Smooth muscle cell of bladder (primary cell): ENCODE measurements at places on chromosomes 13 and 19. TPM values are rescaled to one million over a fixed set of nuclear protein-coding genes. Genes with fewer than 3 reads are reported as not detected.

Gene ZNF823
- 3.1 and 4.3 TPM in 2 replicates for total RNA-seq

Gene ZNF506
- 9.5 and 9.7 TPM in 2 replicates for total RNA-seq

Gene FAM216B
- 0.09 and 0.14 TPM in 2 replicates for total RNA-seq

Gene HIPK4
- 0.14 and 0.18 TPM in 2 replicates for total RNA-seq

Gene FOSB
- 0.57 and 2.7 TPM in 2 replicates for total RNA-seq

Gene MYDGF
- 353 and 419 TPM in 2 replicates for total RNA-seq

Gene ICAM5
- total RNA-seq, result 1.3 TPM in 2 replicates

Gene ZNF180
- 5.7 and 7.1 TPM in 2 replicates for total RNA-seq

Gene RNF17
- 0.14 TPM in 1 of 2 replicates, not detected in the other for total RNA-seq

Gene F7
- not detected in 2 replicates for total RNA-seq

Gene LRRC8E
- 6.0 and 6.3 TPM in 2 replicates for total RNA-seq

Gene GTF2F1
- 68.9 and 78.9 TPM in 2 replicates for total RNA-seq

Gene CACNG7
- total RNA-seq, result 1.3 and 1.6 TPM in 2 replicates

Gene LILRB1
- total RNA-seq, result not detected in 2 replicates

Gene LILRA1
- total RNA-seq, result not detected in 2 replicates

Gene SLC10A2
- total RNA-seq, result not detected in 2 replicates

Gene CLEC17A
- total RNA-seq, result 0.28 TPM in 1 of 2 replicates, not detected in the other

Gene KLF2
- total RNA-seq, result 1.00 and 1.9 TPM in 2 replicates

Gene FAM124A
- 1.3 and 1.7 TPM in 2 replicates for total RNA-seq

Gene SAMD4B
- total RNA-seq, result 18.9 and 27.7 TPM in 2 replicates

Gene ZNF763
- total RNA-seq, result 1.3 and 2.3 TPM in 2 replicates

Gene WDR88
- not detected in 2 replicates for total RNA-seq

Gene TBC1D4
- 11.8 and 12.3 TPM in 2 replicates for total RNA-seq

Gene LMTK3
- 0.09 and 0.14 TPM in 2 replicates for total RNA-seq

Gene ZNF625
- total RNA-seq, result 12.5 and 13.8 TPM in 2 replicates

Gene FGF14
- 0.14 and 1.4 TPM in 2 replicates for total RNA-seq

Gene JAK3
- 1.00 and 2.3 TPM in 2 replicates for total RNA-seq

Gene SIGLEC7
- 0.09 TPM in 1 of 2 replicates, not detected in the other for total RNA-seq

Gene MEDAG
- 18.6 and 50.7 TPM in 2 replicates for total RNA-seq

Gene C1QTNF9
- not detected in 2 replicates for total RNA-seq

Gene ZNF260
- 8.4 and 11.9 TPM in 2 replicates for total RNA-seq

Gene ZSCAN1
- total RNA-seq, result not detected in 2 replicates

Gene CGB2
- not detected in 2 replicates for total RNA-seq

Gene DUS3L
- 19.5 and 28.3 TPM in 2 replicates for total RNA-seq

Gene MAN2B1
- 20.9 and 24.9 TPM in 2 replicates for total RNA-seq

Gene RAB20
- total RNA-seq, result 12.7 and 15.2 TPM in 2 replicates

Gene SERPINE3
- not detected in 2 replicates for total RNA-seq

Gene DACT3
- 2.4 and 4.0 TPM in 2 replicates for total RNA-seq
